ENCODE measurements at places on chromosomes 1 and 21. TPM values are rescaled to one million over a fixed set of nuclear protein-coding genes. Genes with fewer than 3 reads are reported as not detected.

EDEM3 gene
- total RNA-seq: 20.5 TPM

OR2L3 gene
- not detected for total RNA-seq

IGFN1 gene
- total RNA-seq: not detected

TMPRSS15 gene
- total RNA-seq: not detected

OR4F16 gene
- not detected for total RNA-seq
